SIG-M5 (cell line): ENCODE measurements at places on chromosomes 6 and 20.

DNA sequence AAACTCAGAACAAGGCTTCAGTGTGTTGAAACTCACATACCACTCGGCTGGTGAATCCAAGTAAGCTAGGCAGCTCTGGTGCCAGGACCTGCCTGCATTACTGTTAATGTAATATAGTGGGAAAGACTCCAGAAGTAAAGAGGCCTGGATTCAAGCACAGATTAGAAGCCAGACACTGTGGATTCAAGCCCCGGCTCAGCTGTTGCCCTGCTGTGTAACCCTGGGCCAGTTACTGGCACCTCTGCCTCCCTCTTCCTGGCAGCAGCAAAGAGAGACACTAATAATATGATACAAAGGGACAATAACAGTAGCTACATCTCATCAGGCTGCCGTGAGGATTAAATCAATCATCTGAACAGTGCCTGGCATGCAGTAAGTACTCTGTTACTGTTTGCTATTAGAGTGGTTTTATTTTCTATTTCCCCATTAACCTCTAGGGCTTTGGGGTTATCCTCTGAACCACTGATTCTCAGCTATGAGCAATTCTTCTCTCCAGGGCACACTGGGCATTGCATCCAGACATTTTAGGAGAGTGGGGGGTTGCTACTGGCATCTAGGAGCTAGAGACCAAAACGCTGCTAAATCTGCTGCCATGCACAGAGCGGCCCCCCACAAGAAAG, 92.9 kb downstream of the ZMYND8 start:
- no peak for DNase-seq

DNA sequence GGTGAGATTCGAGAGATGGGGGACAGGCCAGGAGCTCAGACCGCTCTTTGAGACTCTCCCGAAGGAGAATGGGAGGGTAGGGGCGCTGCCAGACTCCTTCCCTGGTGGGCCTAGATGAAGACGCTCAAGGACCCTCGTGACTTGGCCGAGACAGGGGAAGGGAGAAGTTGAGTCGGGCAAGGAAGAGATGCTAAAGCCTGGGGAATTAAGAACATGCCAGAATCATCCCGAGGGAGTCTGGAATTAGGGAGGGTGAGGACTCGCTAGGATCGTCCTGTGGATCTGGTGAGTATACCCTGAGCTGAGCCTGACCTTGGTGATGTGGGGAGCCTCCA, 529 bp downstream of the UBE2C start:
- DNase-seq = no peak

DNA sequence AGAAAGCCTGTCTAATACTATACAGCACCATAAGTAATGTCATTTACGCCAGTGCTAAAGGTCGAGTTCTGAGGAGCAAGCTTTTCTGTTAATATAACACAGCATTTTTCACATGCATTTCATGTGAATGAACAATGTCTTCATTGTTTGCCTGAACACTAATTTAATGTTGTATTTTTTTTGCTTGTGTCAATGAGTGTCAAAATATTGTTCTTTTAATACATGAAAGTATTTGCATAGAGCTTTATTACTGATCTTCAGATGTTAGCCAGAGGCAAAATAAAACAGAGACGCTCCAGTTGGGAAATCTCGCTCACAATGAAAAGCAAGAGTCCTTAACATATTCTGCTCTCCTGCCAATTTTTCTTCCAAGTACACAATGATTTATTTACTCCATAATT, 151.8 kb downstream of the FOXC1 start:
- no peak for DNase-seq

GRCh38 chr20:37382482-37383120, 36.7 kb downstream of the SRC start:
- DNase-seq = no peak

DNA sequence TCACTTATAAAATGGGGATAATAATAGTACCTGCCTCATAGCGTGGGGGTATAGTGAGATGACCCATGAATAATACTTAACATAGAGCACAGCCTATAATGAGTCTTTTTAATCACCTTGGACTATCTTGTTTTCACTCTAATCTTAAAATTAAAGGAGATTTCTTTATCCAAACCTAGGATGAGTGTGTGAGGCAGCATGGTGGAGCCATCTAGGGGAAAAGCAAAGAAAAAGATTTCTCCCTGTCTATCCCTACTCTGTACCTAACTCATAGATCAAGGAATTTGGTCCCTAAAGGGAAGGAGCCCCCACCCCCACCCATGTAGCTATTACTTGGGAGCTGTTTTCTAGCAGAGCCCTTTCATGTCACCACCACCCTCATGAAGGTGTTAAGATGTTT, 45.2 kb upstream of the PAK5 start:
- DNase-seq = no peak

DNA sequence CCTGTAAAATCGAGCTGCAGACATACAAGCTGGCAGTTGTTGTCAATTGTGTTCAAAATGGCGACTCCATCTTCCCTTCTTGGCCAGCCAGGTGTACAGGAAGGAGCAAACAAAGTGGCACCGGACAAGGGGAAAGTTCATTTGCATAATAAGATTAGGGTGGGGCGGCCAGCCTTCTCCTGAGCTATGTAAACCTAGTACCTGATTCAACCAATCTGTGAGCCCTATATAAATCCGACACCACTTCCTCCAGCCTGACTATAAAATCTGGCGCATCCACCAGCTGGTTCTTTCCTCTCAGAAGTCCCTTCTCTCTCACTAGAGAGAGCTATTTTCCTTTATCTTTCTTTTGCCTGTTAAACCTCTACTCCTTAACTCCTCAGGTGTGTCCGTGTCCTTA, 8.1 kb upstream of the HBS1L start:
- DNase-seq = no peak

DNA sequence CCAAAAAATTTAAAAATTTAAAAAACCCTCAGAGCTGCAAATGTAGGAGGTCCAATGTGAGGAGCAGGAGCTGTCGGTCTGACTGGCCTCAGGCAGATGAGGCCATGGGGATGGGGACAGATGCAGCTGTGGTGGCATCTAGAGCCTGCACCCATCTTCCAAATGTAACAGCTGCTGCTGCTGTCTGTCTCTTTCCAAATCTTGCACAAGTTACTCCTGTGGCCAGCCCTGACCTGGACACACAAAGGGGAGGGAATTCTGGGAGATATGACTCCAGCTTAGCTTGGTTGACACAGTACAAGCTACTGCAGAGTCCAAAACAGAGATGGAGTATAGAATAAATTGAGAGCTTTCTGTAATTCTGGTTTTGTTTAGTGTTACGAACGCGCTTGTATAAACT, 115.2 kb downstream of the PRND start:
- no peak for DNase-seq

GRCh38 chr20:46951840-46952497, 57.3 kb downstream of the EYA2 start:
- DNase-seq = no peak

- no peak for DNase-seq
Observed at GRCh38 chr6:52020945-52021570, 66.4 kb downstream of the PKHD1 start.

DNA sequence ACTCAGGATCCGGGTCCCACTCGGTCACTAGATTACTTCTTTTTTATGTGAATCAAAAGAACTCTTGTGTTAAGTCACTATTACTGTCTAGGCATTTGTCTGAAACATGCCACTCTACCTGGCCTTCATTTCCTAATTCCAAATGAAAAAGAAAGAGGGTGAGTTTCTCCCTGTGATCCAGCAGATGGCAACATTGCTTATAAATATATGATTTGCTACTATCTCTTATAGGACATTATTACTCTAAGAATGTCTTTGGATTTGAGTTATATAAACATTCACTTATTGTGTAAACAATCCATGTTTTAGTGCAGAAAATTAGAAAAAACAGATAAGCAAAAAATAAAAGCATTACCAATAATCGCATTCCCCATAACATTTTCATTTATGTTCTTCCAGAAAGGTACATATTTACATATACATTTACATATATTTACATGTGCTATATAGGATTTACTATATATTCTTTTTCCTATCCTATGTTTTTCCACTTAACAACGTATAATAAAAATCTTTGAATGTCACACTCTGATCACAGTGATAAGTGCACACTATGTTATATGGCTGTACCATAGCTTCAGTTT, 66.9 kb downstream of the FAXC start:
- DNase-seq = no peak

GRCh38 chr20:51029963-51030920, 7.3 kb upstream of the KCNG1 start:
- no peak for DNase-seq

GRCh38 chr6:2144210-2144609, 101.2 kb downstream of the GMDS start:
- no peak for DNase-seq
